ENCODE measurements at places on chromosomes 2 and 18.

DNA sequence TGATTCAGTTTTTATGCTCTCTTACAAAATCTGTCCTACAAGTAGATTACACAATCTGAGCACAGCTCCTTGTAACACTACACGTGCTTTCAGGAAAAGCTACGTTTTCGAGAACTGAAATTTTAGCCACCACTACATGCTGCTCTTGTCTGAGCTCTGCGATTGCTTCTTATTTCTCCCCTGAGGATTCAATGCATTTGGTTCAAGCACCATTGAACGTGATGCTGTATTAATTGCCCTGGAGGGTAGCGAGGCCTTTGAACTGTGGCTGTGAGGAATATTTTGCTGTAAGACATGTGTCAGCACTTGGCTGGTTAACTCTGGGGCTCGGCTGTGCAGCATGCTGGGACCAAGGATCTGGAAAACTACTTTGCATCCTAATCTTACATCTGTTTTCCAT is 405.8 kb downstream of the EPHA4 start:
- no peak for DNase-seq

- no peak for DNase-seq
Observed at GRCh38 chr2:88669482-88670214, 21.8 kb upstream of the RPIA start.

GRCh38 chr2:227407591-227408151 is 19.9 kb upstream of the SCYGR1 start:
- DNase-seq, result peak; percentile 75

- peak; percentile 35 for DNase-seq
Observed at GRCh38 chr2:217106650-217107014, 246.8 kb upstream of the TNP1 start.

- DNase-seq, result no peak
Observed at GRCh38 chr2:123045713-123046112, 979.4 kb upstream of the CNTNAP5 start.

- DNase-seq, result no peak
Observed at GRCh38 chr2:24825883-24826772, 32.9 kb downstream of the CENPO start.
